ENCODE measurements at places on chromosomes 4 and X. TPM values are rescaled to one million over a fixed set of nuclear protein-coding genes. Genes with fewer than 3 reads are reported as not detected.

DNA sequence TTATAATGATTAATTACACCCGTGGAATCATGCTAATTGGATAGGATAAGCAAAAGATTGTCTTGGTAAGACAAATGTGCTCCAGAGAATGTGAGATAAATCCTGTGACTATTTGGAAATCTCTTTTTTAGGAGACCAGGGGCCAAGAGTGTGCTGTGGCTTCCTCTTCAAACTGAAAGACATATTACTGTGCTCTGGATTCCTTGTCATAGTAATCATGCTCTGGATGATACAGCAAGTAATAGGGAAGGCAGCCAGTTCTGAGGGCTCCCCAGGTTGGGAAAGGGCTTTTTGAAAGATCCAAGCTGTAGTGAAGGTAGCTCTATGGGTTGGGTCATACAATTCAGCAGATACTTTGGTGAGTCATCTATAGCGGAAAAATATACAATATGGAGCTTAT, 600.5 kb downstream of the PCDH18 start:
- no peak for DNase-seq

GRCh38 chrX:40171513-40172400, 74.0 kb upstream of the BCOR start:
- peak; percentile 92 for DNase-seq

GRCh38 chr4:125244848-125245450, 69.8 kb upstream of the FAT4 start:
- no peak for DNase-seq

DNA sequence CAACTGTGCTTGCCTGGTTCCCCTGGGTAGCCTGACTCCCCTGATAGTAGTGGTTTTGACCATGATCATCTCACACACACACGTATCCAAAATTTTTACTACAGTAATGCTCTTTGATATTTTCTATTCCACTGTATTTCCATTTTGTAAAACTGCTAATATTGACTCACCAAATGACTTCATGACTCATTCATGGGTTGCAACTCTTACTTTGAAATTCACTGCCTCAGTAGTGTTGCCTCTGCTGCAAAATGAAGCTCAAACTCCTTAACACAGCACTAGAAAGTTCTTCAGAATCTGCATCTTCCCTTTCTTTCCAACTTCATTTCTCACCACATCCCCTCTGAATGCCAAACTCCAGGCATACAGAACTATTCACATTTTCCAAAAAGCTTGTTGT, 20.3 kb downstream of the QRFPR start:
- DNase-seq = no peak

DNA sequence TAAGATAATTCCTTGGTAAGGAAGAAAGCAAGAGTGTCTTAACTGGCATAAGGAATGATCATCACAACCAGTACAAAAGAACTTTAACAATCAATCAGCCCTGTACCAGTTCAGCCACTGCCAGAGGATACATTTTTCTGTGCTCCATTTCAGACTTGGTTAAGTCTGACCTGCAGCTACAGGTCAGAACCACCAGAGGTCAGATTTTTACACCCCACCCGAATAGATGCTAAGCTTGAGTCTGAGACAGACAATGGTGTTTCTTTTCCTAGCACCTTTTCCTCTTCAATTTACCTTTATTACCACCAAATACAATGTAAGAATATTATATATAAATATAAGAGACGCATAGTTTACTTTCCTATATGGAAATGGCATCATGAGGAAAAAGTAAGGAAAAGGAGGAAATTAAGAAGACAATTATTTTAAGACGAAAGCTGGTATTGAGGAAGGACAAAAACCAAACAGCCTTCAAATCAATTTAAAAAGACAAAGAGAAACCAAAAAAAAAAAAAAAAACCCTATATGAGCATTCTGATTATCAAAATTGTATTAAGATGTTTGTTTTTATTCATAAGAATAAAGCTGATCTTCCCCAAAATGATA, 215.3 kb upstream of the TTC29 start:
- DNase-seq = no peak

The NLGN3 gene
- 0.49 TPM for total RNA-seq

DNA sequence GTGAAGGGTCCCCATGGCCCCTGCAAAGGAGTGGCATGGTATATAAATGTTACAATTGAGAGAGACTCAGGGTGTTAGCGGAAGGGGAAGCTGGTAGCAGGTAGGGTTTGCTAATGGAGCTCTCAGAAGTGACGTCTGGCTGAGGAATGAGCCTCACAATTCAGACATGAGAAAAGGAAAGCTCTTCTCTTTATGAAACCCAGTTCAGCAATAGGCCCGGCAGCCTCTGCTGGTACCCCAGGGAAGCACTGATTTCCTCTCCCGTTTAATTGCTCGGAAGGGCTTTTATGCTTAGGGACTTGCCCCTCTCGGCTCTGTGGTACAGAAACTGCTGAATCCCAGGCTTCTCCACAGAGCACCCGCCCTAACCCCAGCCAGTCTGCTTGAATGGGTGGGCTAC, 19.4 kb upstream of the AFAP1 start:
- DNase-seq = no peak

DNA sequence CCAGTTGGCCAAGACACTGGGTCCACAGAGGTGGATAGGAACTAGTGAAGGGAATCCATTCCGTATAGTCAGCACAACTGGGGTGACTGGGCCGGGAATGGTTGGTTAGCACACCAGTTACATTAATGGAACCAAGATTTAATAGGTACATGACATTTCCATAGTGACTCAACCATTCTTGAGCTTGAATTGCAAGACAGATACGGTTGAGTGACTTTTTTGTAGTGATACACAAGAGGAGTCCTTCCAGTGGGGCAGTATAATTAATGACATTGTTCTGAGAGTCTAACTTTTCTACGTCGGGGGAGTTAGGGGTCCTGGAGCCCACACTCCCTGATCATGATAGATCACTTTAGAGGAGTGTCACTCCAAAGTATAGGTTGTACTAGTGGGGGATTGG, 211.6 kb upstream of the CXCL13 start:
- no peak for DNase-seq

GRCh38 chr4:2451821-2452785, 16.8 kb upstream of the RNF4 start:
- no peak for DNase-seq

The PRDM5 gene
- total RNA-seq = 6.9 TPM

- no peak for DNase-seq
Measured at GRCh38 chr4:112808001-112808400, 171.1 kb downstream of the LARP7 start.

The STATH gene
- not detected for total RNA-seq

- DNase-seq = no peak
Measured at GRCh38 chr4:10622728-10623127, 61.8 kb downstream of the CLNK start.

DNA sequence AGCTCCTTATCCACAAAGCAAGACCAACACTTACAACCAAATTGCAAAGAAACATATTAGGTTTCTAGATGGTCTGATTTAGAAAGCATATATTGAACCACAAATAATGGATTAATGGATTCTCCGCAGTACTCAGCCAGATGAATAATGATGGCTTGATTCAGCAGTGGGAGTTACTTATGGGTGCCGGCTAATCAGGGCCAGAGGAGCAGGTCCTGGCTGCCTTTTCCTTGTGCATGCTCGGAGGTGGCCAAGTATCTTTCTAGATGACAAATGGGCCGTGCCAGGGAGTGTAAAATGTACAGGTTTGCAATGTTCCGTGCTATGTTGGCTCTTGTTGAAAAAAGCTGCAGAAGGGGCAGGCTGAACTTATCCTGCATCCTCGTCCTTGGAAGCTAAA, 70.2 kb downstream of the VCX3A start:
- DNase-seq = no peak

DNA sequence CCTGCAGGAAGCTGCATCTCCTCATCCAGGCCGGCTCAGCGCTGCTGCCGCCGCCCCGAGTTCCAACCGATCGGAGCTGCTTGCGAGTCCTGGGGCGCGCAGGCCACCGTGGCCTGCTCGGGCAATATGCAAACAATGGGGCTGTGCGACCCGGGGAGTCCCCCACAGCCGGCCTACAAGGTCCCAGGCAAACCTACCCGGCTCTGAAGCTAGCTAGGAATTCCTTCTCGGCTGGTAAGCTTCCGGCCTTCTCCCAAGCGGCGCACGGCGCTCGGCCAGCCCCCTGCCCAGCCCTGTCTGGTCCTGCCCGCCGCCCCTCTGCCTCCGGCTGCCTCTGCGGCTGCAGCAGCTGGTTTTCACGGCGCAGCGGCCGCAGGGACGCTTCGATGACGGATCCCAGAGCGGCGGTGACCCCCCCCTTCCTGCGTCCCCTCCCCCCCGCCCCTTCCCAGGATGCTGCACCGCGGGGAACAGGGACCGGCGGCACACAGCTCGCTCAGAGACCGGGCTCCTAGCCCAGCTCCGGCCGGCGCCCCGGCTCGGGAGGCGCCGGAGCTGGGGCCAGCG, 59.4 kb downstream of the TSC22D3 start:
- DNase-seq = no peak

The SRPK3 gene
- 0.36 TPM for total RNA-seq

DNA sequence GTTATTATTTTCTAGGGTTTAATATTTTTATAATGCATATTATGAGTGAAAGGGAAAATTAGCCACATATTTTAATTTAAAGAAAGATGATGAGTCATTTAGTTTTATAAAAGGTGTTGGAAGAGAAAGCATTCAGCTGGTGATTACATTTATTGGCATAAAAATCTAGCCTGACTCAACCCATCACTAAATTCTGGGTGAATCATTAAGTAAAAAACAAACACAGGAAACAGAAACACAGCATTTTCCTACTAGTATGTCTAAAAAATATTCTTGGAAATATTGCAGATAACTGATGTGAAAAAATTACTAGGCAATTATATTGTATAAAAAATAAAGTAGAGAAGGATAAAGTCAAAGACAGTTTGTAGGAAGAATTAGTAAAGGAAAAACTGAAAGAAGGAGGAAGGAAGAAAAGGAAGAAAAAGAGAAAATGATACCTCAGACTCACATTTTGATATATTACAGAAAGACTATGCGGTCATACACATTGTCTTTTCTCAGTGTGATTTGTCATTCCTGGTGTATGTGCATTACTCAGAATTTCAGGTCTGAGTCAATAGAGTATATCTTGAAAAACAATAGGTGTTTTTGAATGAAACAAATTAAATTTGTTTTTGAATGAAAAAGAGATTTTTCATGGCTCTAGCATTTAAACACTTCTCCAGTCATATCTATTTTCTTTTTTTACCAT, 48.0 kb upstream of the SPOCK3 start:
- no peak for DNase-seq

The NFXL1 gene
- total RNA-seq = 11.8 TPM

DNA sequence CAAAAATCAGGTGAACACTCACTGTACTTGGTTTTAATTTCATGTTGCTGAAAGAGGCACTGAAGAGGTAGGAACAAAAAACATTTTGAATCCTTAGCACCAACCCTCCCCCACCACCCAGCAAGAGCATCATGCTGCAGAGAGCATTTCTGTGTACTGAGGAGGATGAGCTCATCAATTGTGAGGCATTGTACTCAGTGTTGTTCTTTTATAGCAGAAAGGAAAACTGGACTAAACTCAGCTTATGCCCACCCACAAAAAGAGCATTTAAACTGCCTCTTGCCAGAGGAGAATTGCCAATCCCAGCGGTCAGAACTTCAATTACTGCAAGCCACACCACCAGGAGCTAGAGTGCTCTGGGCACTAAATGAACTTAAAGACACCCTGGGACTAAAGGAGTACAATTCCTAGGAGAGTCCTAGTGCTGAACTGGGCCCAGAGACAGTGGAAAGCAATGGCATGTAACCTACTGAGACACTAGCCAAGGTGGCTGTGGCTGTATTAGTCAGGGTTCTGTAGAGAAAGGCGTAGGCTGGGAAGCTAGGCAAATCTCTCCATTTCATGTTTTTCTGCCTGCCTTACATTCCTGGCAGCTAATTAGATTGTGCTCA, 280.7 kb upstream of the KLHL4 start:
- no peak for DNase-seq

DNA sequence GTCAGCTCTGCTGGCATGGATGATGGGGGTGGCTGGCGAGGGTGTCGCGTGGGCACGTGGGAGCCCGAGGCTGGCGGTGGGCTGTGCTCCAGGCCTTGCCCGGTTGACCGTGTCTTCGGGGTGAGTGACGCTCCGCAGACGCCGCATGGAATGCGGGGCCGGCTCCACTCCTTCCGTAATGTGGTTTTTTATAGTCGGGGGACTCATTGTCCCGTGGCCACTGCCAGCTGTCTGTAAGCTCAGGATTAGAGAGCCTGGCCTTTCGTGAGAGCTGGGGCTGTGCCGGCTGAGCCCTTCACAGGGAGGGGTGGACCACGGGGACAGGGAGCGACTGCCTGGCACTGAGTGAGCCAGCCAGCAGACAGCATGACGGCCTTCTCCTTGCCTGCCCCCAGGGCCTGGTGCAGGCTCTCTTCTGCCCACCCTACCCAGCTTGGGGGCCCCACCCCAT, 20.4 kb downstream of the DOK7 start:
- DNase-seq = no peak

- peak; percentile 65 for DNase-seq
Measured at GRCh38 chr4:8706216-8707044, 113.9 kb downstream of the CPZ start.

The GLUD2 gene
- total RNA-seq = 0.99 TPM

The NXF2B gene
- not detected for total RNA-seq

GRCh38 chrX:146921204-146921603, 106.7 kb upstream of the CXorf51A start:
- DNase-seq = no peak

- no peak for DNase-seq
Measured at GRCh38 chrX:5646818-5647217, 581.8 kb downstream of the NLGN4X start.

The RHOXF1 gene
- not detected for total RNA-seq

- DNase-seq = no peak
Measured at GRCh38 chr4:10981096-10981495, 296.5 kb upstream of the CLNK start.

DNA sequence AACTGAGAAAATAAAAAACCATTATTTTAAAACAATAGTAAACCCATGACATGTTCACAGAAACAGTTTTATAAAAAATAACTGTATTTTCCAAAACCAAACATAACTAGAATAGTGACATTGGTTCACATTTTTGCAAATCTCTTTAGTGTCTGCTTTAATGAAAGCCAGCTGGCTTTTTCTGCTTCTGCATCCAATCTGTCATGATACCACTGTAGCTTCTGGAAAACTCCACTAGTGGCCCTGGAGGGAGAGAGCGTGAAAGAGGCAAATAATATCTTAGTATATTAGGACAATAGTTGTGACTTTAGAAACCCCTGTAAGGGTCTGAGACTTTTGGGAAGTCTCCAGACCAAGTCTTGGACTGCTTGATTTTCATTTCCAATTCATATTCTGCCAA, 31.1 kb downstream of the FGFBP1 start:
- no peak for DNase-seq

DNA sequence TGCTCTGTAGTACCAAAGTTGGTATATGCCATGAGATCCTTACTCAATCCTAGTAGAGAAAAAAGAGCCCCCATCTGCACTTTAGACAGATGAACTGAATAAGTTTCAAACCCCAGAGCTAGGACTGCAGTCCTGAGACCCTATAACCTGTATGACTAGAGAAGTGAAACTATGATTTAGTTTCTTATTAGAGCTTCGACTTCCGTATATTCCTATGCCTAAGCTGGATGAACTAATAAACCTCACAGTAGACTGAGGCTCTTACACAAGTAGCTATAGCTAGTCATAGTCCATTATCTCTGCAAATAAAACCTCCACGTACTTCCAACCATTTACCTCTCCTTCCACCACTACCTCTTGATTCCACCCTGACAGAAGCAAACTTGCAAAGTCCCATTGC, 6.3 kb upstream of the OTUD4 start:
- no peak for DNase-seq
